Stimulated activated CD8-positive, alpha-beta memory T cell treated with anti-CD3 and anti-CD28 coated beads, Interleukin-4, amount 100 ng/mL, for 1 hour (primary cell): ENCODE measurements at places on chromosomes 6 and 20.

DNA sequence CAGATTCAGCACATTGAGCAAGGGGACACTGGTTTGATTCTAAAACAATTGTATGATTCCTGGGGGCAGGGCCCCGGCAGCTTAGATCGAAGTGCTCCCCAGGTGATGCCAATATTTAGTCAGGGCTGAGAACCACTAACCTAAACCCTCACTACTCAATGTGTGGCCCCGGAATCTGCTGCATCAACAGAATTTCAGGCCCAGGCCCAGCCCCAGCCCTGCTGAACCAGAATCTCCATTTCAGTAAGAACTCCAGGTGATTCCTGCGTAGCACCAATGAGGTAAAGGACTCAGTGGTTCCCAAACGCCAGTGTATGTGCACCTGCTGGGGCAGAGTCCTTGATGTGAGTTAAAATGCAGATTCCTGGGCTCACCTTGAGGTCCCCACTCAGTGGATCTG is 152.8 kb upstream of the KCNG1 start:
- no peak for DNase-seq

GRCh38 chr6:150448221-150448620 is 79.4 kb downstream of the IYD start:
- DNase-seq, result no peak

DNA sequence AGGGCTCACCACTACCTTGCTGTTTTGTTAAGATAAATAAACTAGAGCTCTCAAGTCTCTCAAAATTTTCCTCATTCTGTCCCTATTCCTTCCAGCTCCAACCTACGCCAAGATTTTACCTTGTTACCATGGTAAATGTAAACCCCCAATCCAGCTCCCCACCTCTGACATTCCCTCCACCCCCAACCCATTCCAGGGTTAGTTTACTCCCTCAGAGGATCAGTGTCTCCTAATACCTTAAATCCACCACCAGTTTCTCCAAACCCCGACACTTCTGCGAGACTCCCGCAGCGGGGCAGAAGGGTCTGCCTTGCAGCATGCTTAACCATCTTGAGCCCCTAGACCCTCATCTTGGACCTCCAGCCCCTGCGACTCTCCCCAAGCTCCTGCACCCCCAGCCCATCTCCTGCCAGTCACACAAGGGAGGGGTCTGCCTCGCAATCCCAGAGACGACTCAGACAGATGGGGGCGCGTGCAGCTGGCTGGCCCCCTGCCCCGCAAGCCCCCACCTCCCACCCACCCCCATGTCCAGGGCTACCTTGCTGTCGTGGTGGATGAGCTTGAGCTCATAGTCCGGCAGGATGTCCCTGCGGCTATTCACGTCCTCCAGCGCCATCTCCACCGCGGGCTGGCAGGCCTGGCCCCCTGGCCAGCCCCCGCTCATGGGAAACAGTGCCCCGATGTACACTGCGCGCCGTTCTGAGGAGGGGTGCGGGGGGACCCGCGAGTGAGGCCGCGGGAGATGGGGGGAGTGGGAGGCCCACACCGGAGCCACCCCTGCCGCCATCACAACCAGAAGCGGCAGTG is 5.8 kb downstream of the GABBR1 start:
- DNase-seq, result no peak

DNA sequence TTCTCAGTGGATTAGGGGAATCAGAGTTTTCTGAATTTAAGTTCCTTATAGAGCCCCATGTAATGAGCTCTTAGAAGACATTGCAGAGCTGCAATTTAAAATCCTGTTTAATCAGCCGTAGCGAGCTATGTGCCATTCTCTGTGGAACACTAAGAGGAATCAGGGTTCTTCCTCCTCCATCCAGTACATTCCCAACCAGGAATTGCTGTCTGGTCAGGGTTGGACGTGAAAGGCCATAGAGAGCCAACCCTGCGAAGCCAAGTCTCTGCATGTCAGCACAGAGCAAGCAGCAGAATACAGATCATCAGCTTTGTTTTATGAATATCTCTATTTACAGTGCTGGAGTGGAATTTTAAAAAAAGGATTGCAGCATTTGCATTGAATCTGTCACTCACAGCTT is 366.0 kb downstream of the LAMA2 start:
- DNase-seq, result no peak

DNA sequence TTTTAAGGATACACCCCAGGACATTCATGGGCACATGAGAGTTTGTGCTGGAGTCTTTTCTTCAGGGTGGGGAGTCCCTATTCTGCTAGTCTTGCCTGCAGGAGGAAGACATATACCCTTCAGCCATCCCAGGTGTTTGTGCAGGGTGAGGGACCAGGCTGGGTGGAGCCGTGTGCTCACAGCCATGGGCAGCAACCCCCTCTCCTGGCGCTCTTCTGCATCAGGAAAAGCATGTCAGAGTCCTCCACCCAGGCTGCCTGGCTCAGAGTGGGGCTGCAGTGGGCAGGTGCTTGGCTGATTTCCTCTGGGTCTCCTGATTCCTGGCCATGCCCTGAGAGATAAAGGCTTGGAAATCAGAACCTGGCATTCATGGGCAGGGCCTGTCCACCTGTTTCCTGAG is 22.7 kb upstream of the MLN start:
- DNase-seq, result no peak

GRCh38 chr6:119791736-119792135 is 442.2 kb upstream of the MAN1A1 start:
- DNase-seq, result no peak

DNA sequence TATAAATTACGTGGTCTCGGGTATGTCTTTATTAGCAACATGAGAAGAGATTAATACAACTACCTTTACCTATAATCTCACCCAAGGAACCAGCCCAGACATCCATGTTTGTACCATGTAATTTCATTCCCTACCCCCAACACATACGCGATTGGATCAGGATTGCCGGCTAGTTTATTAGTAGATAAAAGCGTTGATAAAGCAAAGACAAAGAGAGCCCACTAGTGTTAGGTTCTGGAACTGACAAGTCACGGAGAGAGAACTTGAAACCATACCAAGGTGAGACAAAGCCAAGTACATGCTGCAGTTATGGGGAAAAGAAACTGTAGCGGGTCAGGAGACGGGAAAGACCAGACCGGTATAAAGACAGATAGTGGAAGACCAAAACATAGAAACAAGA is 37.4 kb upstream of the FAM135A start:
- DNase-seq, result no peak

DNA sequence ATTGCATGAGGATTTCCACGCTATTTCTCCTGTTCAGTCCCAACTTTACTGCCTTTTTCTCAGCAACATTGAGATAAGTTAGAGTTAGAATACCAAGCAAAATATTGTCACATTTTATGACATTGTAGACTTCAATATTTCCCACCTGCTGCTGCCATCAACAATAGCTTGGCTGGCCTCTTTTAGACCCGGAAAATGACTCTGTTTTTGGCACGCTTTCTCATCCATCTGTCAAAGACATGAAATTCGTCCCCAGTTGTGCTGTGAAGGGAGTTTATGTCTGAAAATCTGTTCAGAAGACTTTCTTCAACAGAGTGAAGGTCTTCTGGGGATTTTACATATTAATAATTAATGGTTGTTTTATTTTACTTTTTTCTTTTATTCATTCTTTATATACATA is 857.3 kb downstream of the FRK start:
- no peak for DNase-seq

DNA sequence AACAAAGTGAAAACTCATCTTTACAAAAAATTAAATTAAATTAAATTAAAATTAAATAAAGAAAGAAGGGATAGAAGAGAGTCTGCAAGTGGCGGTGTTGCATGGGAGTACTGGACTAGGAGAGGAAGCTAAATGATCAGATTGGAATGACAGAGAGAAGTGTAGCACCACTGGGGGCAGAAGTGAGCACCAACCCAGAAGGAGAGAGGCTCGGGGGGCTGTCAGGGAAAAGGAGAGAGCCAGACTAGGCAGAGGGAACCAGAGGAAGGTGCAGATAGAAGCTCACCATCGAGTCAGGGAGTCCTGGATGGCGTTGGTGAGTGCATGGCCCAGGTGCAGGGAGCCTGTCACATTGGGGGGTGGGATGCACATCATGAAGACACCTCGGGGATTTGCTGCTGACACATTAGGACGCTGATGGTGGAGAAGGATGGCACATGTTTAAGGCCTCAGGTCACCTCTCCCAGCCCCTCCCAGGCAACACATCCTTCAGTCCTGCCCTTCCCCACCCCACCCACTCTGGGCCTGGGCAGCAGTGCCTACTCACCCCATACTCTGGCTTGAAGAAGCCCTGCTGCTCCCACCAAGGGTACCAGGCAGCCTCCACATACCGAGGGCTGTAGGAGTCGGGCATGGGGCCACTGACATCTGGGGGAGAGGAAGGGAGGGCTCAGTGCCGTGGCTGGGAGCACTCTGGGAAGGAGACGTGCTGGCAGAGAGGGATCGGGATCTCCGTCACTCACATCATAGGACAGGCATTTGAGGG is 4.0 kb downstream of the VARS1 start:
- DNase-seq, result no peak

DNA sequence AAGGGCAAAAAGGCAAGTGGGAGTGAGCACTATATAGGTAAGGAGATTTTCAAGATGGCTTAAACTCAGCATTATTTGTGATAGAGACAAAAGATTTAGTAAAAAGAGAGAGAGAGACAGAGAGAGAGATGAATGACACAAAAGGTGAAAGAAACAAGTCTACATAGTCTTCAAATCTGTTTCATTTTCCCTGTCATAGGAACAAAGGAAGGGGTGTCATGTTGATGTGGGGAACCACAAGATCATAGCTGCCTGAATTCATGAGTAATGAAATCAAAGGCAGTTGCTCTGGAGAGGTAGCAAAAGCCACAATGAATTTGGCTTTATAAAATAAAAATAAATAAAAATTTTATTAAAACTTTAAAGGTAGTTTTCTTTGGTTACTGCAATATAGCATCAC is 67.2 kb upstream of the PHIP start:
- no peak for DNase-seq

DNA sequence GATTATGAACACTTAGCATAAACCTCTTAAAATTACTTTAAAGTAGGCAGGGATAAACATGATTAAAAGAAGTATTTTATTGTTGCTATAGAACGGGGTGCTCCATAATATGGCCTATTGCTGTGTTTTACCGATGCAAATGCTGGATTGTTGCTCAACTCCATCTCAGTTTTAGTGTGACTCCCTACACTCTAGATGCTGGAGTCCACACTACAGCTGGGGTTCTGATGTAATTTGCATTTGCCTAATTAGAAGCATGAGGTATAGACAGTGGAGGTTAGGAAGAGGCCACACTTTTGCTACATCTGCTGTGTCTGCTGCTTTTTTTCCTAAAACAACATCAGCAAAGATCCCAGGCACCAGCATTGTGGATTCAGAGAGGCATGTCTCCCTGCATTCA is 6.7 kb upstream of the HMGN3 start:
- DNase-seq, result no peak

GRCh38 chr20:45987108-45987780 is 15.2 kb upstream of the ZNF335 start:
- peak; percentile 62 for DNase-seq

DNA sequence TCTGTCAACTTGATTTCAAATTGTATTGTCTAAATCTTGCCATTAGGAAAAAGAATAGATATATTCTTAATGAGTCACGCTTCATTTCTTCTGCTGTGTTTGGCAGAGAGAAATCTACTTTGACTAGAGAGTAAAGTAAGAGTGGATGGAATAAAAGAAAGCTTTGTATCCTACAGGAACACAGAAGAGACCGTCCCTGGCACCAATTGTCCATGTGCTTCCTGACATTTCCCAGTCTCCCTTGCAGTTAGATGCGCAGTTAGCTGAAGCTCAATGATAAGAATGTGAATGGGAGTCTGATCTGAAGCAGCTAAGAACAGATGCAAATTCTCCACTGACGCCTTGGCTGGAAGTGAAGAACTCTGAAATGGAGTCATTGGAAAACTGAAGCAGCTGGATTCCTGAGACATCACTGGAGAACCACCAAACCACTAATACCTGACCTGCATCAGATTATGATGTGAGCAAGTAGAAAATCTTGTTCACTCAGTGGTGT is 528.2 kb upstream of the MARCKS start:
- DNase-seq, result no peak

- DNase-seq, result no peak
These were observed 249.4 kb downstream of the DLL1 start for GRCh38 chr6:170041526-170041925.

DNA sequence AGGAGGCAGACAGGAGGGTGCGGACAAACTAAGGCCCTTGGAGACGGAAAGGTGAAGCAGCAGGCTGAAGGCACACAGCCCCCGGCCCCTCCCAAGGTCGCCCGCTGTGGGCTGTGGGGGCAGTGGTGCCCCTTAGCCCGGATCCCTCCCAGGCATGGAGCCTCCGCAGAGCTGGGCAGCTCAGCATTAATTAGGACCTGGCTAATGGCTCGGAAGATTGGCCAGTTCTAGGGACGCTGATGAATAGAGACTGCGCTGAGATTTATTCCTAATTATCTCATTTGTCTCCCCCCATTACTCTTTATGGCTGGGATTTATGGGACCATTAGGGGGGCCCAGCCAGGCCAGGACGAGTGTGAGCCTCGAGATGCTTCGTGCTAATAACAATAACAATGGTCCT is 20.4 kb downstream of the MDFI start:
- DNase-seq, result no peak
